ENCODE measurements at places on chromosomes 3 and 15.

- DNase-seq: no peak
These were observed 16.9 kb upstream of the SCAMP5 start for GRCh38 chr15:74978503-74978902.

- no peak for DNase-seq
These were observed 37.2 kb downstream of the IL20RB start for GRCh38 chr3:136994772-136995516.

DNA sequence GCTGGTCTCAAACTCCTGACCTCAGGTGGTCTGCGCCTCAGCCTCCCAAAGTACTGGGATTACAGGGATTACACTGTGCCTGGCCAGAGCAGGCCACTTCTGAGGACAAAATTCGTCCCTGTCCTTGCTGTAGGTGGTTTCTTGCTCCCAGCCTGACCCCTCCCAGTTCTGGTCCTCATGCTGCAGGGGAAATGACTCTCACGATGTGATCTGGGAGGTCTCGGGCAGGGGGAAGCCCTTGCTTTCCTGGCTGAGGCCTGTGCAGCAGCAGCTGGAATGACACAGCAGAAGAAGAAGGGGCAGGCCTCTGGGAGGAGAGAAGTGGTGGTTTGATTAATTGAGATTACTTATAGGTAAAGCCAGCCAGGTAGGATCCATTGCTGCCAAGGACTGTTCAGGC lies 39.3 kb downstream of the MEGF11 start:
- no peak for DNase-seq

GRCh38 chr3:189334064-189334920 lies 162.5 kb downstream of the TPRG1 start:
- no peak for DNase-seq

DNA sequence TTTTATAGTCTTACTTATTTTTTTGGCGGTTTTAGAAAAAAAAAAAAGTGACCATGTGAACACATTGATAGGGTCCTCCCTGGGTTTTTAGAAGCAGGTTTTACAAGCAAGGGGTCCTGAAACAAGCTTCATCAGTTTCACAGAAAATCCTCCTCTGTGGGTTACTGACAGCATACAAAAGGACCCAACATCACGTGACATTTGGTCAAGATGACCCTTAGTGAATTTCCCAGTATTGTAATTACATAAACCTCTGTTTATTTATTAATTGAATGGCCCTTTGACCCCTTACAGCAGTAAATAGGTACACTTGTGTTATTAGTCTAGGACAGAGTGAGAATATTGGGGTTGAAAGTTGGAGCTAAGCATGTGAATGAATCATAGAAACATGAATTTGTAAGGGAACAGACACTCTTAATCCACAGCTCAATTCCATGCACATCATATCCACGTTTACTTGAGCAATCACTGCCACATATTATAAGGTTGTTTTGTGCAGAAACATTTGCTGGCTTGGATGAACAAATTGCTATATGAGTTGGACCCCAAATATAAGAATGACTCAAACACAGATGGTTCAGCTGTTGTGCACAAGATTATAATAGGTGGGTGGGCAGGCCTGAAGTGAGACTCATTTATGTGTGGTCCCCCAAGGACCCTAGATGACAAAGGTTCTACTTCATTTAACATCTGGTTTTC lies 137.5 kb downstream of the ZNF385D start:
- no peak for DNase-seq

GRCh38 chr3:189588070-189588469 lies 43.1 kb upstream of the TP63 start:
- no peak for DNase-seq

GRCh38 chr3:152581951-152582350 lies 253.0 kb upstream of the P2RY1 start:
- DNase-seq: no peak

GRCh38 chr15:27324886-27325615 lies 354.1 kb downstream of the GABRG3 start:
- no peak for DNase-seq

- no peak for DNase-seq
These were observed 27.7 kb upstream of the MFSD1 start for GRCh38 chr3:158773845-158774830.

DNA sequence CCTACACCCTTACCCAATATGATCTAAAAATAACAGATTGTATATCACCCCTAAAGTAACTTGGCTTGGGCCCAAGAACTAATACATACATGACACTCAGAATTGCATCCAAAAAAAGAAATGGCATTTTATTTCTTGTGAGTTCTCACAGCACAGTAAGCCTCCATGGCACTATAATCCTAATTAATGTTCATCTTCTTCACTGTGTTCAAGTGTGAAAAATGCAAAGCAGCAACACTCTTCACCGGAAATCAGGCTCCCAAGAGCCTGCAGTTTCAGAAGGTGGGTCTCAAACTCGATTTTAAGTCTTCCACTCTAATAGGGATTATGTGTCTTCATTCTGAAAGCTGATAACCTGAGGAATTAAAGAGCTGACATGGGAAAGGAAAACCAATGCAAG lies 142.8 kb upstream of the TSC22D2 start:
- DNase-seq: no peak

DNA sequence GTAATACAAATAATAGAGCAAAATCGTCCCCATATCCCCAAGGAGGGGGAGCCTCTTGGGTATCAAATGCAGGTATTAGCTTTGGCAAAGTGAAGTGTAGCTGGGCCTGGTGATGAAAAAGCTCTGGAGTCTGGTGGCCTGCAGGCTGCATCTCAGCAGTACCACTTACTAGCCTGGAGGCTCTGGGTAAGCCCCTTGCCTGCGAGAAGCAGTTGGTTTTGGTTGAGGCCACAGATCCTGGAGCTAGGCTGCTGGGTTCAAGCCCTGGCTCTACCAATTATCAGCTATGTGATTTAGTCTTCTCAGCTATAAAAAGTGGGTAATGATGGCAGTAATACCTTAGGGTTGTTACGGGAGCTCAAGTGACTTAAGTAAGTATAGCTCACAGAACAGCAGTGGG lies 6.1 kb downstream of the KCNAB1 start:
- no peak for DNase-seq

All from stimulated activated CD4-positive, alpha-beta T cell treated with anti-CD3 and anti-CD28 coated beads, Interleukin-1b, Interleukin-23, amount 100 ng/mL, for 24 hours (primary cell).